ENCODE measurements at places on chromosomes 6 and 20.

DNA sequence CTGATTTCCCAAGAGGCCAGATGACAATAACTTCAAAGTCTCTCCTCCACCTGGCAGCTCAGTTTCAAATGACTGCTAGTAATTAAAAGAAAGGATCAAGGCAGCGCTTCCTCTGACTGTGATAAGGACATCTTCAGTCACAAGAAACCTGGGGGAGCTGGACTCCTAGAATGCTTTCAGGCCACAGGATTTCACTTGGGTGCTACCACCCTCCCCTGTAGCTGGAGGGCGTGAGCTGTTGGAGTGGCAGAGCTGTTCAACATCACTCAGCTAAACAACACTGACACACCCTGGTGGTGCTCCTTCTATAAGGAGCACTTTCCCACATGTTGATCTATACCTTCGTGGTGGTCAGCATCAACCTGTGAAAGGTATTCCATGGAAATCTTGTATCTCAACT is 2.2 kb upstream of the CNR1 start:
- DNase-seq: no peak

DNA sequence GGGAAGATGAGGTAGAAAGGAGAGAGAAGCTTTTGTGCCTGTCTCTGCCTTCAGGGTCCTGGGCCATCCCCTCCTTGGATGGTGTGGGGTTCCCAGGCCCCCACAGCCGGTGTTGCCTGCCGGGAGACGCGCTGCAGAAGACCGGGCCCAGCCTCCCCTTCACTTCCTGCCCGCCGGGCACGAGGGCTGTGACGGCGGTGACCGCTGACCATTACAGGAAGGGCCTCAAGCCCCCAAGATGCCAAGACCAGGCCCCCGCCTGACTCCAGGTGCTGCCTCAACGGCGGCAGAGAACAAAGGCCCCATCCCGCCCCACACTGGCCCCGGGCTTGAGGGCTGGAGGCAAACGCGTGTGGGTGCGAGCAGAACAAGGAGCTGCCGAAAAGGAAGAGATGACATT is 38.2 kb downstream of the ZBTB46 start:
- DNase-seq: no peak

DNA sequence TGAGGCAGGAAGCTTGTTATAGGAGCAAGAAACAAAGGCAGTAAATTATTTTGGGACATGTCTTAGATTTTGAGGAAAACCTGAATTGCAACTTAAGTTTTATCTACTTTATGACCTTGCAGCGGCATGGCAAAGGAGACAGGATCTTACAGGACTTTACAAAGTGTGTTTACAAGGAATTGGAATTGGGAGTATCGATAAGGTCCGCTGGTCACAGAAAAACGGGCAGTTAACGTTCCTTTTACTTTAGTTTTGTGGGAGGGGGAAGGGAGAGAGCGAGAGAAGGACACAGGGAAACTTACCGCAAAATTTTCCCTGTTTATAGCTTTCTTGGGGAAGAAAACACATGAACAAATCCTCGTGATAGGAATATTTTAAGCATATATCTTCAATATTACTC is 1607.2 kb downstream of the GRIK2 start:
- DNase-seq: no peak

- no peak for DNase-seq
Measured at GRCh38 chr6:155130161-155130853, 133.5 kb upstream of the CLDN20 start.

GRCh38 chr6:74609871-74610270 is 596.0 kb downstream of the COL12A1 start:
- no peak for DNase-seq

GRCh38 chr6:112802144-112802543 is 455.0 kb downstream of the RFPL4B start:
- DNase-seq: no peak

- no peak for DNase-seq
Measured at GRCh38 chr6:127382413-127382812, 39.0 kb upstream of the ECHDC1 start.

DNA sequence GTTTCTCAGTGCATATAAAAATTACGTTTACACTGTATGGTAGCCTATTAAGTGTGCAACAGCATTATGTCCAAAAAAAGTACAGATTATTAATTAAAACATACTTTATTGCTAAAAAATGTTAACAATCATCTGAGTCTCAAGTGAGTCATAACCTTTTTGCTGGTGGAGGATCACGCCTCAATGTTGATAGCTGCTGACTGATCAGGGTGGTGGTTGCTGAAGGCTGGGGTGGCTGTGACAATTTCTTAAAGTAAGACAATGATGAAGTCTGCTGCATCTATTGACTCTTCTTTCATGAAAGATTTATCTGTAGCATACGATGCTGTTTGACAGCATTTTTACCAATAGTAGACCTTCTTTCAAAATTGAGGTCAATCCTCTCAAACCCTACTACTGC is 155.1 kb downstream of the BTBD9 start:
- DNase-seq: no peak

DNA sequence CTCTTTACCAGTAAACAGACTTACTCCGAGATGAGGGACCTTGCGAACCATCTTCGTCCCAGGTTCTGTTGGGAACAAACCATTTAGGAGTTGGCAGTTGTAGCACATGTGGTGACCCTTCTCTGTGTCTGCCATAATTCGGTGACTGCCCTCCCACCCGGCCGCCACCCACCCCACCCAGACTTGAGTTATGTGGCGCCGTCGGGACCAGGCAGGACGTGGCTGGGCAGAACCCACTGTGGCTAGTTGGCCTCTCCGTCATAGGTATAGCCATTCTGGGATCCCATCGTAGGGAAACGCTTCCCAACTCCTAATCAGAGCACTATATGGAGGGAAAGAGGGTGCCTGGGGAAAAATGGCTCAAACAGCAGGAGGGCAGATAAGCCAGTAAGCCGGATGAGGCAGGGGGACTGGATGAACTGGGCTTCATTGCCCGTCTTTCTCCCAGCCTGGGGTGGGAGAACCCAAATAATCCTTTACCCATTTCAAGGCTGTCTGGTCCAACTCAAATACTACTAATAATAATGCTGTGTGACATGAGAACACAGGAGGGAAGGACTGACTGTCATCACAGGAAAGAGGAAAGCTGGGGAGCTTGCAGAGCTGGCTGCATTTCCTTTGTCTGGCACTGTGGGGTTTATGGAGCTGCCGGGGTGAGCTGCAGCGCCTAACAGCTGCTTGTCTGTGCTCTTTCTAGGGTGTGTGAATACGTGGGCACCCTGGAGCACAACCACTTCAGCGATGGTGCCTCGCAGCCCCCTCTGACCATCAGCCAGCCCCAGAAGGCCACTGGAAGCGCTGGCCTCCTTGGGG is 73.0 kb upstream of the PBOV1 start:
- DNase-seq: no peak

GRCh38 chr20:40082436-40082835 is 606.6 kb downstream of the MAFB start:
- no peak for DNase-seq

DNA sequence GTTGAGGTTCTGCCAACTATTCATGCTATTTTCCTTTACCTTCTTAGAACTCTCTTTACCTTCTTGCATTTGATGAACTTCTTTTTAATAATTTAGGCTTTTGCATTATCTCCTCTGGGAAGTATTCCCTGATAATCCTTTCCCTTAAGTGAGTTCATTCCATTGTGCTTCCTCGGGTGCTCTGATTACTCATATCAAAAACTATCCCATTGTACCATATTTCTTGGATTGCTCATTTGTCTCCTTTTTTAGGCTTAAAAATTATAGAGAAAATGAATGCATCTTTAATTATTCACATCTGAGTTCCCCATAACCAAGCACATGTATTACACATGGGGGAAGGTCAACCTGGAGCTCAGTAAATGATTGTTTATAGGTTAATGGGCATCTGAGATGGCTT is 2.5 kb downstream of the CALHM4 start:
- no peak for DNase-seq

GRCh38 chr20:45253261-45253660 is 1.1 kb downstream of the SLPI start:
- no peak for DNase-seq

DNA sequence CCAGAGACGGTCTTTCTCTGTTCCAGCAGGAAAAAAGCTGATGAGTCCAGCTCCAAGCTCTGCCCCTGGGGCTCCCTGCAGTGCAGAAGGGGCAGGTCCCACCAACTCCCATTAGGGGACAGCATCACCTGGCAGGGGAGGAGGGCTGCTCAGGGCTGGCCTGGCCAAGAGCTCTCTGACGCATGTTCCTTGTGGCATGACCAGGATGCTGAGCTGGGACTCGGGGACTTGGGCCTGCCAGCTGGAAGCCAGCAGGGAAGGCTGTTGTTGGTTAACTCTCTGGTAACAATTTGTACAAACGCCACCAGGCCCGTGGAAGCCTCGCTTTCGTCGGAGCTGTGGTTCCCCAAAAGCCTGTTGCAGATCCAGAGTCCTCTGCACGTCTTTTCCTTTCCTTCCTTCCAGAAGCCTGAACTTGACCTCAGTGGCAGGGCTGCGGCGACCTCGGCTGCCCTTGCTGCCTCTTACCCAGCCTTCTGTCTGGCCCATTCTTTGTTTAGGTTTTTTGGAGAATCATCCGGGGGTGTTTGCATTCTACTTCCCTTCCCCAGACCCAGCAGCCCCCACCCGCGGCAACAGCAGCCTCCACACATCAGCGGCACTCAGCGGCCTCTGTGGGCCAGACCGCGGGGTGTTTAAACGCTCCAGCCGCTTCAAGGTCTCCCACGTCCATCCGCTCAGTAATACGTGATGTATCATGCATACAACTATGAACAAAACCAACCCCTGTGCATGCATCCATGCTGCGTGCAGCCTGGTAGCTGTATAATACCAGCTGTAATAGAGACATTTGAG is 63.3 kb downstream of the GNAS-AS1 start:
- DNase-seq: no peak

DNA sequence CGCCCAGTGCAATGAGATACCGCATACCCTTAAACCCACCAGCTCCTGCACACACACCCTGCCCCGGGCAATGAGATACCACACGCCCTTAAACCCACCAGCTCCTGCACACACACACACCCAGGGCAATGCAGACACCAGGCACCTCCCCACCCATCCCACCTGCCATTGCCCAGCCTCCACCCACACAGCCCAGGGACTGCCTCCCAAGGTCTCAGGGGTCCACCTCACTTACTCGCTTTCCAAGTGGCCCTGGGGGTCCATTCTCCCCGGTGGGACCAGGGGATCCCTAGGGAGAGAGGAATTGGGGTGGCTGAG is 24.0 kb downstream of the COL11A2 start:
- no peak for DNase-seq
